ENCODE measurements at places on chromosomes 12 and 14. TPM values are rescaled to one million over a fixed set of nuclear protein-coding genes. Genes with fewer than 3 reads are reported as not detected.

The FSCB gene
- total RNA-seq, result not detected

The GLIPR1L1 gene
- total RNA-seq, result not detected

The SRRM4 gene
- 0.12 TPM for total RNA-seq

The CLEC9A gene
- total RNA-seq, result 0.43 TPM

DNA sequence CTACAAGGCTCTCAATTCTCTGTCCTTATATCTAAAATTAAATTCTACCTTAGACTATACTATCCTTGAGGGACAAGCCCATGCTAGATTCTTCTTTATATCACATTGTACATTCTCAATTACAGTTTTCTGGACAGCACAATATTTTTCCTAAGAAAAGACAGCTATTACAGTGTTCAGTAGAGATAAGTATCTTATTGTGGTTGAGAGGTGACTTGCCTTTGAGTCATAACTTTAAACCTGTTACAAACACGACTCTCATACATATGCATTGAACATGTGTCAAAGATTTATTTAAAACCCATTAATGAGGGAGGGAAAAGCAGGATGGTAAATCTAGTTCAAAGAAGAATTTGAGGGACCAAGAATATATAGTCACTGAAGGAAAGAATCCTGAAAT is 61.1 kb downstream of the TPH2 start:
- no peak for DNase-seq
- H3K36me3 ChIP-seq, result no peaks in the 10 kb centered on the region
- no peak overlapping the region for H3K4me3 ChIP-seq
- no peak overlapping the region for H3K27ac ChIP-seq

GRCh38 chr12:43159506-43159905 is 392.5 kb downstream of the ADAMTS20 start:
- no peak overlapping the region for H3K4me3 ChIP-seq
- no peaks in the 10 kb centered on the region for H3K36me3 ChIP-seq
- H3K4me1 ChIP-seq, result no peaks in the 10 kb centered on the region

GRCh38 chr14:105887692-105888091 is 361.3 kb downstream of the TMEM121 start:
- H3K4me1 ChIP-seq, result no peaks in the 10 kb centered on the region
- H3K27me3 ChIP-seq, result no peaks in the 10 kb centered on the region
- H3K36me3 ChIP-seq, result no peaks in the 10 kb centered on the region
- DNase-seq, result no peak

GRCh38 chr12:51896236-51896635 is 8.3 kb downstream of the ANKRD33 start:
- no peaks in the 10 kb centered on the region for H3K36me3 ChIP-seq

DNA sequence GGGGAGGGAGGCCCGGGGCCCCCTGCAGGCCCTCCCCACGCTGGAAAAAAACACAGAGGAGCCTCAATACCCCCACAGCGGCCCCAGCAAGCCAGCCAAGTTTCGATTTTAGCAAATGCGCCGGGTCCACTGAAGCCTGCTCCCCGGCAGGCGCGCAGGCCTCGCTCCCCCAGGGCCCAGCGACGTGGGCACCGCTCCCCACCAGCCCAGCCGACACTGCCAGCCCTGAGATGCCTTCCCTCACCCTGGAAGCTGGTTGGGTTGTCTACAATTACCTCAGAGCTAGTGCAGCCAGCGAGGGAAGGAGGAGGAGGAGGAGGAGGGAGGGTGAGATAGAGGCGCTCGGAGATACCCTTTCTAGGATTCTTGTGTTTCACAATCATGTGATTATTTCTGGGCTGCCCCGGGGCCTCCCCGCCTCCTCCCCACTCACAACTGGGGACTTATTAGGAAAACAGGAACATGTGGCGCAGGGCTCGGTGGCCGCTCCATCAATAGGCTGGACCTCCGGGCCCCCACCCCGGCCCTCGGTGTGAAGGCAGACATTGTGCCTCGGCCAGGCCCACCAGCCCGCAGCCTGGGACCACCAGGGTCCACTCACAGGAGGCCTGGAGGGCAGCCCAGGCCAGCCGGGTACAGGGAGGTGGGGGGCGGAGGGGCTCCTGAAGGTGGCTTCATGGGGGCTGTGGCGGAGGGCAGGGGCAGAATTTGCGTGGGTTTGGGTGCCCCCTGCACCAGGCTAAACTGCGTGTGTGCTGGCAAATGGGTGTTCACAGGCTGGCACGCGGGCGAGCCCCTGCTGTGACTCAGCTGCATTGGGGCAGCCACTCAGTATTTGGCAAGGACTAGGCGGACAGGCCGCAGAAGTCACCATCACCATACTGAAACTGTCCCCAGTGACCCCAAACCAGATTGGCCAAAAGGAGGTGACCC is 109.9 kb downstream of the NCOR2 start:
- H3K36me3 ChIP-seq, result peaks cover 53% of the 10 kb centered on the region
- peak overlapping the region; percentile 74 for H3K27ac ChIP-seq
- no peaks in the 10 kb centered on the region for H3K27me3 ChIP-seq
- H3K4me3 ChIP-seq, result peak overlapping the region; percentile 42

DNA sequence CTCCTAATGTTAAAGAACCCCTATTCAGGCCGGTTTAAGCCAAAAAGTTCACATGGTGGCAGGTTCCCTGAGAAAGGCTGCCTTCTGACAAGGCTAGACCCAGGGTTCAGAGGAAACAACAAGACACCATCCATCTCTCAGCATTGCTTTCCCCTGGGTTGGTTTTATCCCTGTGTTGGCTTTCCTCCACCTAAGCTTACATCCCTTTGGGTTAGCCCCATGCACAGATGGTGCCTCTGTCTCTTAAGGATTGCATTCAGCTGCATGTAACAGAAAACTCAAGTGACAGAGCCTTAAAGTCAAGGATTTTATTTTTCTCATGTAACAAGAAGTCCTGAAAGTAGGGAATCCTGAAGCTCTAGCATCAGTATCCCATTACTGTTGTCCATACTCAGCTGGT is 42.8 kb upstream of the RIN3 start:
- no peaks in the 10 kb centered on the region for H3K27me3 ChIP-seq
- H3K27ac ChIP-seq, result no peak overlapping the region
- DNase-seq, result no peak
- H3K4me1 ChIP-seq, result peaks cover 11% of the 10 kb centered on the region

DNA sequence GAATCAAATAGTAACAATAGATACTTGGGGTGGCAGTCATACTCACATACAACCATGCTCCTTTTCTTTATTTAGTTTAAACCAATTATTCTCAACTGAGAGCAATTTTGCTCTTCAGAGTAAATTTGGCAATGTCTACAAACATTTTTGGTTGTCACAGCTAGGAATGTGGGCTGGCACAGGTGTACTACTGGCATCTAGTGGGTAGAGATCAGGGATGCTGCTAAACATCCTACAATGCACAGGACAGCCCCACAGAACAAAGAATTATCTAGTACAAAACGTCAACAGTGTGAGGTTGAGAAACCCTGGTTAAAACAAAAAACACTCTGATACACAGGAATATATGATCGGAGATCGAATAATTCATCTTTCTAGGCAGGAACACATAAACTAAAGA is 186.5 kb downstream of the NELL2 start:
- H3K4me1 ChIP-seq, result no peaks in the 10 kb centered on the region
- no peak overlapping the region for H3K4me3 ChIP-seq
- H3K27ac ChIP-seq, result no peak overlapping the region
- DNase-seq, result no peak

GRCh38 chr12:14244876-14245669 is 120.4 kb upstream of the ATF7IP start:
- no peak overlapping the region for H3K4me3 ChIP-seq
- H3K4me1 ChIP-seq, result peaks cover 5% of the 10 kb centered on the region
- DNase-seq, result no peak
- H3K27me3 ChIP-seq, result no peaks in the 10 kb centered on the region
- no peak overlapping the region for H3K27ac ChIP-seq
- no peaks in the 10 kb centered on the region for H3K36me3 ChIP-seq

DNA sequence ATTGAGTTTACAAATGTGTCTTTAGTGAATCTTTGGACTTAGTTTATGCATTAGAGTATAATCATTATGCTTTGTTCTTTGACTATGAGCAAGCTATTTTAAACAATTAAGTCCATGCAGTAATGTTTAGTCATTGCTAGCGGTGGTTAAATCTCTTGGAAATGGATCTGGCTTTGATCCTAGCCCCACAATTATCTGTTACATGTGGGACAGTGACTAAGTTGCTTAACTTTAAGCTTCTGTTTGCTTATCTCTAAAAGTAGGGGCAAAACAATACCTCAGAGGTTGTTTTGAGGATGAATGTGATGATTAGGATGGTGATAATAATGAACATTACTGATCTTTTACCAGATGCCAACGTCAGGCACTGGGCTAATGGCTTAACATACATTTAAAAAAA is 124.2 kb downstream of the NPAS3 start:
- H3K36me3 ChIP-seq, result no peaks in the 10 kb centered on the region
- no peak overlapping the region for H3K4me3 ChIP-seq
- no peak for DNase-seq

GRCh38 chr14:99116741-99117295 is 155.2 kb downstream of the BCL11B start:
- peaks cover 19% of the 10 kb centered on the region for H3K27me3 ChIP-seq
- H3K36me3 ChIP-seq, result no peaks in the 10 kb centered on the region
- DNase-seq, result no peak
- no peaks in the 10 kb centered on the region for H3K4me1 ChIP-seq
- no peak overlapping the region for H3K27ac ChIP-seq

DNA sequence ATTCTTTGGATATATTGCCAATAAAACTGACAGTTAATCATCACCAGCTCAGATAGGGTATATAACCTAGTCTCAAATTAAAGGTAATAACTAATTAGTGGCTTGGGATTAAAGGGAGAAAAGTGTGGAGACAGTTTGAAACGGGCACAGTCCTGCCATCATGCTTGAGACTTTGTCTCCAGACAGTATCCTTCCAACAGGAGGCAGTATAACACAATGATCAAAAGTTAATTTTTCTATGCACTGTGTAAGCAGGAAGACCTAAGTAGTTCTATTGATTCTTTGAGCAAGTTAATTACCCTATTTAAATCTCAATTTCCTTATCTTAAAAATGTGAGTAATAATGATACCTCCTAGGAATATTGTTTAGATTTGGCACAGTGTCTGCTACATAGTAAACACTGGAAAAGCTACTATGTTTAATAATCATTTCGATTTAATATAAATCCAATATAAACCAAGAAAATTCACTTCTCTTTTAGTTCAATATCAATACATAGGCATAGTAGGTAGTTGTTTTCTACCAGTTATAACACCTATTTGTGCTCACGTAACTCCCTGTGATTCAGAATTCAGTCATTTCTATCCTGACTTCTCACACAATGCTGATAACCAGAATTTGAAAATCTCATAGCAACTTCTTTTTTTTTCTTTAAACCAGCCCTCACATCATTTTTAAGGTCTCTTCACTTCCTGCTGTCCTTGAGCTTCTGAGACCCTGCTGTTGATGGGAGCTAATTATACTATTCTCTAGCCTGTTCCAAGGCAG is 53.7 kb downstream of the GALNT4 start:
- no peak overlapping the region for H3K4me3 ChIP-seq
- H3K4me1 ChIP-seq, result no peaks in the 10 kb centered on the region
- no peak for DNase-seq
- H3K27me3 ChIP-seq, result no peaks in the 10 kb centered on the region

DNA sequence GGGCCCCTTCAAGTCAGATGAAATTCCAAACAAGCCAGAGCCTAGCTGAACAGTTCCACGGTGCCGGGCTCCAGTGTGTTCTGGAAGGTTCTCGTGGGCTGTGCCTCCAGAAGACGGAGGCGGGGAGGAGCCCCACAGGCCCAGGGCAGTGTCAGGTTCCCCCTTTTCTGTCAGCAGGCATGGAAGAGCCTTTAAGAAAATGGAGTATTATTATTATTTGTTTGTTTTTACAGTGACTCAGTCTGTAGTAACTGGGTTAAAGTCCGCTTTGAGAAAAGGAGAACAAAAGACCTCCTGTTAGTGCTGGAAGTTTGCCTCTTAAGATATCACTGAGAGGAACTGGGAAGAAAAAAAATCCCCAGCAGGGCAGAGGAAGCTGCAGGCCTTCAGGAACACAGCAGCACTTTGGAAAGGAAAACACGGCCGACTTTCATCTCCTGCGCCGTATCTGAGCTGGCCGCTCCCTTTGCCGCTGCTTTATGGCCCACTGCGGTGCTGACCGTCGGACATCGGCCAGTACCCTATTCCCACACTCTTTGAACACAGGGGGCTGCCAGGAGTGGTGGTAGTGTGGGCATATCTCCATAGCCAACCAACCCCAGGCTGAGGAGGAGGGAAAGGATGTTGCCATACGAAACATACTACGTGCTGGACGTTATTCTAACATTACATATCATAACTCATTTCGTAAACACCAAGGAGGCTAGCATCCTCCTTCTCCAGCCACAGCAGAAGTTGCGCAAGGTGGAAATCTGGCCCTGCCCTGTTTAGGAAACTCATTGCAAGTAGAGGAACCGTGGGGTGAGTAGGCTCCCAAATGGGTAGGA is 194.0 kb downstream of the ZFP36L1 start:
- no peak overlapping the region for H3K4me3 ChIP-seq
- H3K27me3 ChIP-seq, result no peaks in the 10 kb centered on the region
- DNase-seq, result peak; percentile 77
- peaks cover 29% of the 10 kb centered on the region for H3K4me1 ChIP-seq

GRCh38 chr14:103714063-103714724 is 1.1 kb downstream of the XRCC3 start:
- no peak for DNase-seq
- no peaks in the 10 kb centered on the region for H3K36me3 ChIP-seq
- peaks cover 40% of the 10 kb centered on the region for H3K4me1 ChIP-seq
- H3K27me3 ChIP-seq, result no peaks in the 10 kb centered on the region
- H3K27ac ChIP-seq, result no peak overlapping the region
- peak overlapping the region; percentile 70 for H3K4me3 ChIP-seq

DNA sequence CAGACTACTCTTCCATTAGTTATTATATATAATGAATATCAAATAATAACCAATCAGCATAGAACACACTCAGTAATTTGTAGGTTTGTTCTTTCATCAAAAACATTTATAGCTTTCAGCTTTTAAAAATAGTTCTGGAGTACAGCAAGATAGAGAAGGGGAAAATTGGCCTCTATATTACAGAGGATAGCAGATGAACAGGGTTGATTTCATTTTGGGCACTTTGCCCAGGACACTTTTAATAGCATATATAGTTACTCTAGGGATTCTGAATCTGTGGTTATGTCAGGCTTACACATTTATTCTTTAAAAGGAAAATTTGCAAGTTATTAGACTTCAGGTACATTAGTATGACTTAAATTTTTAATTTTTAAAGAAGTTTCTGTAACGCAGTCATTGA is 52.6 kb downstream of the IFT81 start:
- H3K27me3 ChIP-seq, result no peaks in the 10 kb centered on the region
- H3K27ac ChIP-seq, result no peak overlapping the region
- no peaks in the 10 kb centered on the region for H3K36me3 ChIP-seq
- no peak overlapping the region for H3K4me3 ChIP-seq

- H3K27ac ChIP-seq, result no peak overlapping the region
- H3K4me3 ChIP-seq, result no peak overlapping the region
- H3K4me1 ChIP-seq, result no peaks in the 10 kb centered on the region
- no peaks in the 10 kb centered on the region for H3K27me3 ChIP-seq
- DNase-seq, result no peak
Measured at GRCh38 chr14:65462411-65462810, 49.9 kb downstream of the FUT8 start.

DNA sequence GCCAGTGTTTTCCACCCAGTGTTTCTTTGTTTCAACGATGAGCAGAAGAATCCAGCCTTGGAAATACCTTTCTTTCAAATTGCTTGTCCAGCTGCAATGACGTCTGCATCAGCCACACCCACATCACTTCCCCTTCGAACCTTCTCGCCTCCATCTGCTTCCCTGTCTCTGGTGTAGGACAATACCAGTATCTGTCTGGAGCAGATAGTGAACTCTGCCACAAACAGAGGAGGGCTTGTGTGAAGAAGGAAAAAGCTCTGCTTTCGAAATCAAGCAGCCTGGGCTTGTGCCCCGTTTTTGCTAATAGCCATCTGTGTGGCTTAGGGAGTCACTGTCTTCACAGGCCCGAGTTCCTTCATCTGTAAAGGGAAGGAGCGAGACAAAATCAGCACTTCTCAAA is 415.4 kb downstream of the ZFP36L1 start:
- peaks cover 51% of the 10 kb centered on the region for H3K4me1 ChIP-seq
- H3K27me3 ChIP-seq, result no peaks in the 10 kb centered on the region
- no peaks in the 10 kb centered on the region for H3K36me3 ChIP-seq
- no peak overlapping the region for H3K4me3 ChIP-seq
